ENCODE measurements at places on chromosomes 2 and 18.

DNA sequence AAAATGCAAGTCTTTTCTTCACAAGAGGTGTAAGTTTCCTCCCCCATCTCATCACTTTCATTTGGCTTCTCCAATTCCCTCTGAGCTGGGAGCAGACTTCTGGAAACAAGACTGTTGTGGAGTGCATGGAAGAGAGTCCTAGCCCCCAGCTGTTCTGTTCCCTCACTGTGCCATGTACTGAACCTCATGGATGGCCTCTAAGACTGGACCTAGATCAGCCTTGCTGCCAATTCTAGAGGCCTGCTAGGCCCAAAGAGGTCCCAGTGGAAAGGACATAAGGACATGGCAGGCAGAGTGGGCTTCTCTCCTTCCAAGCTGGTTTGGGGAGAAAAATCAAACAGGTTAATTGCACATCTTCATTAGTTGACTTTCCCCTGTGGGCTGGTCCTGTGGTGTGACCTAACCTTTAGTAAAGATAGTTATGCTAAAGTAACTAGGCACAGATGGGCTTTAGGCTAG is 7.3 kb upstream of the CETN1 start:
- DNase-seq, result no peak

GRCh38 chr2:12712881-12713280 is 3.9 kb upstream of the TRIB2 start:
- DNase-seq, result no peak

GRCh38 chr2:55965966-55966365 is 42.4 kb upstream of the EFEMP1 start:
- no peak for DNase-seq

DNA sequence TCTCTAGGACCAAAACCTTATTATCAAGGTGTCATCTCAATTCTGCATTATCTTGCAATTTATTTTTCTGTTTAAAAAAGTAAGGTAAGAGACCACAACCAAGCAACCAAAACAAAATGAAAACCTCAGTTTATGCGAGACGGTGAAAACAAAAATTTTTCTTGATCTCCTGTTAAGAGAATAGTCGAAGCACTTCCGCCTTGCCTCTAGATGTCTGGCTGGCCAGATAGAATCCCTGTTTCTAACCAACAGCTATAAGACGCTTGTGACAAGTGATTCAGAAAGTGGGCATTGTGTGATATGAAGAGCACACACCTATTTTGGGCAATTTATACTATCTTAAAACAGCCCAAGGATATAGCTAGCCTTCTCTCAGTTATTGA is 51.2 kb downstream of the MGAT5 start:
- DNase-seq, result no peak

DNA sequence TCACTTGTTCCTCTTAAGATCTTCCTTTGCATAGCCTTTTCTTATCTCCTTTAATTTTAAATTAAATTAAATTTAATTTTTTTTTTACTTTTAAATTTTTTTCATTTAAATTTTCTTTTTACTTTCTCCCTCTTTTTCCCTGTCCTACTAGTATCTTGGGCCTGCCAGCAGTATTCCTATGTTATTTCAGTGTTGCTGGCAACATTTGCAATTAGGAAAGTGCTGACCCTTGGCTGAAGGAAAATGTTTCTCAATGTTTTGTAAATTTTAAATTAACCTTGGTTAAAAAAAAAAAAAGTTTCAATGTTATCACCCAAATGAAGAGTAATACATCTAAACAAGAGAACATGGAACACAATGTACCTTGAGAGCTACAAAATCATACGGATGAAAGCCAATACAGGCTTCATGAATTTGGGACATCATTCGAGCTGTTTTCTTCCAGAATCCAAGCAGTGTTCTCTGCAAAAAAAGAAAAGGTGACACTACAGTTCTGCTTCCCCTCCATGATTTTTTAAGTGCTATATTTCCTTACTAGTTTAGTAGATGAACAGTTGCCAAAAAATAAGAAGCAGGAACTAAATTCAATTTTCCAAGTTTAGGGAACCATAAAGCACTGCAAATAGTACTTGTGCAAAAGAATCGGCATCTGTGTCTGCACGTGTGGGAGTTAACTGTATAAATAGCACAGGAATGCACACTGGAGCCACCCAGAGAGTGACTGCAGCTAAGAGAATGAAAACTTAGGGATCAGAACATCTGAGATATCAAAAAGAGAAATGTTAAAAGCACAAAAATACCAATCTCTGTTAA is 55.8 kb downstream of the ICA1L start:
- DNase-seq, result no peak

GRCh38 chr18:8705238-8705960 is at the start of gene MTCL1:
TSS of gene MTCL1 (plus strand) at chr18:8705556. CDS start at chr18:8705661, 105 bp downstream.
- DNase-seq, result no peak

GRCh38 chr2:211376410-211376809 is 820.0 kb downstream of the CPS1 start:
- DNase-seq, result no peak

- no peak for DNase-seq
Observed at GRCh38 chr2:236973343-236973980, 112.2 kb upstream of the COPS8 start.

Measured in fibroblast of skin of left quadriceps (primary cell).